GM12878 (cell line): ENCODE measurements at places on chromosomes 7 and 10. TPM values are rescaled to one million over a fixed set of nuclear protein-coding genes. Genes with fewer than 3 reads are reported as not detected.
A peak's percentile ranks its signal among the peaks of the same experiment; 100 is the strongest.

The SLC13A1 gene
- polyA plus RNA-seq = not detected in 2 replicates

The EGFR gene
- polyA plus RNA-seq = not detected in 2 replicates

The PROSER2 gene
- not detected in 2 replicates for polyA plus RNA-seq

The STK31 gene
- 0.10 and 0.17 TPM in 2 replicates for polyA plus RNA-seq

The PON3 gene
- polyA plus RNA-seq = 1.4 and 1.8 TPM in 2 replicates

The ENKUR gene
- polyA plus RNA-seq = 0.16 and 0.19 TPM in 2 replicates

The SPAM1 gene
- polyA plus RNA-seq = not detected in 2 replicates

The MIOS gene
- 44.2 and 55.8 TPM in 2 replicates for polyA plus RNA-seq

GRCh38 chr10:114928818-114929217 lies 9.2 kb upstream of the TRUB1 start:
- no peak for DNase-seq

DNA sequence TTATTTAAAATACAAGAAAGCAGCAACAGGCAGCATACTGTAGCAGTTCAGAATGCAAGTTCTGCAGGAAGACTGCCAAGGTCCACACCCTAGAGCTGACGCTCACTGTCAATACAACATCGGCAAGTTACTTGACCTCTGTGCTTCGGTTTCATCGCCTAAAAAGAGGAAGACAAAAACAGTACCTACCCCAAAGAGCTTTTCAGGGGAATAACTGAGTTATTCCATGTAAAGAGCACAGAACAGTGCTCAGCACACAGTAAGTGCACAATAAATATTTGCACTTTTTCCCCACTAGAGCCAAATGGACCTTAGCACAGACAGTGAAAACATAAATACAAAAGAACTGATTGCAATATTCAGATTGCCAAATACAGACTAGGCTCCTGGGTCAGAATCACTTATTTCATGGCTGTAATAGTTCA lies 88.6 kb downstream of the USP6NL start:
- no peak for DNase-seq

- DNase-seq = no peak
These were observed 37.7 kb downstream of the ASB13 start for GRCh38 chr10:5628451-5629302.

DNA sequence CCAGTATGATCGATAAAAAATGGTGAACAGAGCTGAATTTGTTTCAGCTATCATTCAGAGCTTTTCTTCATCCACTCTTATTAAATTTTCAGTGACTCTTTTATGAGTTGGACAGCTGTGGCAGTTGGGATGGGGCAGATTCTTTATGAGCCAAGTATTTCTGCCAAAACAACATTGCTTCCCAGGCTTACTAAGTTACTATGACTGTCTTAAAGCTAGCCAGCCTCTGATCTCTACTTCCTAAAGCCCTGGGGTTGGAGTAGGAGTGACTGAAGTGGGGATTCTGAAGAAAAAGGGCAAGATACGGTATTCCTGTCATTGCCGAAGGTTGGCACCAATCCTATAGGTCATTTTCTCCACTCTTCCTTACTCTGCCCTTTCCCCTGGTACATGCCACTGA lies 12.7 kb downstream of the RPP30 start:
- no peak for DNase-seq

DNA sequence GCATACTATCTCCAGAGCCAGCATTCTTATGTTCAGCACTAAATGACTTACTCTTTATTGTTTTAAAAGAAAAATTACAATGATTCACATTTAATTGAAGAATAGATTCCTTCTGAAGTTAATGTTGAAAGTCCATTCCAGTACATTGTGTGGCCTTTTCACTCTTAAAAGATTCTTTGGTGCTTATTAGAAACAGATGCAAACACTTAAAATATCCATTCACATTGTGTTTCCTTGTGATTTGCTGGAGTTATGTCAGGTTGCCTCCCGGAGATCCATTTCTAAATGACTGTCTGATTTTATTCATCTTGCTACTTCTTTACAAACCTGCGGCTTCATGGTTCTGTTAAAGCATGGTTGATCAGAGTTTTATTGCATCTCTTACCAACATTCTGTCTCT lies 152.8 kb downstream of the FOXP2 start:
- no peak for DNase-seq

DNA sequence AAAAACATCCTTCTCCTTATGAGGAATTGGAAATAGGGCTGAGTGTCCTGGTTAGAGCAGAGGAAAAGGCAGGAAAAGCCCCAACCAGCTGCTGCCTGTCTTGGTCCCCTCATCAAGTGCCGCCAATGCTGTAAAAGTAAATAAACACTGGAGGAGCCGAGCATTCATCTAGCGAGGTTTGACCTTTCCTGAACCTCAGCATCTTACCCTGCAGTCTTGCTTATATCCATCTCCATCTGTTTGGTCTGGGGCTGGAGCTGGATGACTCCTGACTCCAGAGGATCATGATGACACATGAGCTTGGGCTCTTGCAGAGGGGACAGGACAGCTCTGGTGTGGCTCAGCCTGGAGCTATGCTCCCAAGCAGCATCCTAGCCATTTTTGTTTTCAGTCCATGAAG lies 501.1 kb downstream of the TNS3 start:
- DNase-seq = no peak

- DNase-seq = no peak
These were observed 195.4 kb downstream of the EBF3 start for GRCh38 chr10:129768437-129769355.

DNA sequence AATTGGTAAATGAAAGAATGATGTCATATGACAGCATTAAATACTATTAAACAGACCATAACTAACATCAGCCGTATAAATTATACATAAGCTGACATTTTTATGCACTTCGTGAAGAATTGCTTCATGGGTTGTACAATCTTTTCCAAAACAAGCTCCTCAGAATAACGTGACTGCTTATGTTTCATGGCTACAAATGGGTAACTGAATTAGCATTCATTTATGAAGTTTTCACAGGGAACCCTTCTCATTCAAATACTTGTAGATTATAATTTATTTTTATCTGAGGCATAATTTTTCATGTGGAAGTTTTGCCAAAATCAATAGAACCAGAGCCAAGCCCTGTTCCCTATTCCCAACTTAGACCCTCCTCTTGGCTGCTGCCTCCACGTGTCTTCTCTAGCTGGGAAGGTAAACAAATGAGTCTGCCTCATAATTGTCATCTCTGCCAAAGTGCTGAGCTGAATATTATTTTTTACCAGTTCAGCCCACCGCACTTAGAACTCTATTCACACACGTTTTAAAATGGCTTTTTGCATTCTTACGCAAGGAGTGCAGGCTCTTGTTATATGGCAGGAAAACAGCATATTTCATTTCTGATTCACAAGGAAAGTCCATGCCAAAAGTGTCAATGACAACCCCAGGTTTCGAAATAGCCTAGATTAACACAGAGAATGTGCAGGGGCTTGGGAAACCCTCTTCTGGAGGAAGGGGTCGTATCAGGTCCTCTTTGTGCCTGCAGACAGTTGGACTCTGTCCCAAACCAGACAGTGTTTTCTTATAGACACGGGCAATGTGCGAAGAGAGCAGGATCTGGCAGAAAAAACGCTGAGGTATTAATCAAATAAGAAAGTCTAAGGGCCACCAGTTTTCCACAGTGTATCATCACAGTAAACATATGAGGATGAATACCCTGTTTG lies 370.7 kb upstream of the MGMT start:
- no peak for DNase-seq

DNA sequence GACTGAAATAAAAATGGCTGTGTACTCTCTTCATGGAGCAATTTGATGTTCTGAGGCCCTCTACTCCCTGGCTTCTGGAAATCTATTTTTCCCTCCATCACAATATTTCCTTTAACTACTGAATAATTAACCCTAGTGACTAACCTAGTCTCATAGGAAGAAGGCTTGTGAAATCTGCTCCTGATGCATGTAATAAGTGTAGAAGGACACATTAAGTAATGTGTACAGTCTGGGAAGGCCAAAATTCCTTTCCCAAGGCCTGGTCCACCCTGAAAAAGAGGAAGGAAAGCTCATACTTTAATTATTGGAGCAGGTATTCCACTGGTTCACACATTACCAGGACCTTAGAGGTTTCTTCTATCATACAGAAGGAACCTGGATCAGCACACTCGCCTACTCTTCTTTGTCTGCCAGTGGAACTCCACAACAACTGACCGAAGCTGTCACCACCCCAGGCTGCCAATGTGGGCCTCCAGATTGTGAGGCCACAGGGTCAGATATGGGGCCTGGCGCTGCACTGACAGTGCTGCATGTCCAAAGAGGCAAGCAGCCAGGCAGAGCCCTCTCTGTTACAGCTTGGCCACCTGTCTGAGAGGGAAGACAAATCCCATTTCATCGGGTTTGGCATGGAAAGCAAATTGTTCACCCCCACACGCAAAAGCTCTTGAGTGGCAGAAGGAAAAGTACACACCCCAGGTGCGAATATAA lies 54.4 kb upstream of the FAM133B start:
- no peak for DNase-seq

DNA sequence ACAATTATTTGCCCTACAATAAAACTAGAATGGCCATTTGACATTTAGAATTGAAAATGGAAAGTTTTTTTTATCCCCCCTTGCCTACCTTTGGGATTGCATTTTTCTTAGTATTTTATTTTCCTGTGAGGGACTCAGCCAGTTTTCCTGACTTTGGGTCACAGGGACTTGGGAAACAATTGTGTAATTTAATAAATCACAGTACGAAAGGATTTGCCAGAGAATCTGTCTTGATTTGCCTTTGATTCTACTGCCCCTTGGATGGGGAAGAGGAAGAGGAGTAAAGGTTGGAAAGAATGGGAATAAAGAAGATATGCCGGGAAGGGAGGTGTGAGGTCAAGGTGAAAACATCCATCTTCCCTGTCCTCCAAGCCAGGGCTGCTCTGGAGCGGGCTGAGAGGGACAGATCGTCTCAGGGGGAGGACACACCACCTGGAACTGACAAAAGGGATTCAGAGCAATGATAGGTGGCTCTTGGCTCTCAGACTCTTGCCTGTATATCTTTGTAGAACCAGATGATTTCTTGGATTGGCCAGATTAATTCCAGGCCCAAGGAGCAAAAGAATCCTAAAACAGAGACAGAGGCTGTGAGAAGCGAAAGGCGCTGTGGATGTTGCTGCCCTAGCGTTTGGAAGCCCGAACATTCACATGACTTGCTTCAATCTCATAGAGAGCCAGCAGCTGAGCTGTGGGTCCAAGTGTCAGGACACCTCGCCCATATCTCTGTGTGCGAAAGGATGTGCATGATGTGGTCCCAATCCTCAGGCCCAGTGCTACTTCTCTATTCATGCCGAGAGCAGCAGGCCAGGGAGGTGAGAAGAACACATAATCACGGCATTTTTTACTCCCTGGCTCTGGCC lies 50.3 kb upstream of the ZEB1 start:
- no peak for DNase-seq

DNA sequence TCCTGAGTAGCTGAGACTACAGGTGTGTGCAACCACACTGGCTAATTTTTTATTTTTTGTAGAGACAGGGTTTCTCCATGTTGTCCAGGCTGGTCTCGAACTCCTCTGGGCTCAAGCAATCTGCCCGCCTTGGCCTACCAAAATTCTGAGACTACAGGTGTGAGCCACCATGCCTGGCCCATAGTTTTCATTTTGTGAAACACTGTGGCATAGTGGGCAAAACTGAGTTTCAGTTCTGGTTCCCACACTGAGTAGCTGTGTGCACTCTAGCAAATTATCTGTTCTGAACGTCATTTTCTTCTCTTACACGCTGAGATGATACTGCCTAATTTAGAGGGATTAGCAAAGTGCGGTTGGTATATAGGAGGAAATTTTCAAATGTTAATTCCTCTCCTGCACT lies 13.5 kb downstream of the ATP5MK start:
- DNase-seq = peak; percentile 54

DNA sequence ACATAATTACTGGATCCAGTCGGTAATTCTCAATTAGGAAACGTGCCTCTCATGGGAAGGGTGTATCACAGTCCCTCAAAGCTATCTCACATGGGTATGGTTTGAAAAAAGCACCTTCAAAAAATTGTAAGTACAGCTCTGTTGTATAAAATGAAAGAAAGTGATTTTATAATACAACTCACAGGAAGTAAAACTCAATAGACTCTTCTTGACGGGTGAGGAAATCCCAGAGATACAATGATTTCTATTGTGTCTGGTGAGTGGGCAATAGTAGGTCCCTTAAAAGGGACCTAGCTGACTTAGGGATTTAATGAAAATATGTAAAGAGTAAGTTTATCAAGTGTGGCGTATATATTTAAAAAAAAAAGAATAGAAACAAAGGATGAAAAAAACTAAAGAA lies 27.0 kb downstream of the TASOR2 start:
- DNase-seq = no peak

DNA sequence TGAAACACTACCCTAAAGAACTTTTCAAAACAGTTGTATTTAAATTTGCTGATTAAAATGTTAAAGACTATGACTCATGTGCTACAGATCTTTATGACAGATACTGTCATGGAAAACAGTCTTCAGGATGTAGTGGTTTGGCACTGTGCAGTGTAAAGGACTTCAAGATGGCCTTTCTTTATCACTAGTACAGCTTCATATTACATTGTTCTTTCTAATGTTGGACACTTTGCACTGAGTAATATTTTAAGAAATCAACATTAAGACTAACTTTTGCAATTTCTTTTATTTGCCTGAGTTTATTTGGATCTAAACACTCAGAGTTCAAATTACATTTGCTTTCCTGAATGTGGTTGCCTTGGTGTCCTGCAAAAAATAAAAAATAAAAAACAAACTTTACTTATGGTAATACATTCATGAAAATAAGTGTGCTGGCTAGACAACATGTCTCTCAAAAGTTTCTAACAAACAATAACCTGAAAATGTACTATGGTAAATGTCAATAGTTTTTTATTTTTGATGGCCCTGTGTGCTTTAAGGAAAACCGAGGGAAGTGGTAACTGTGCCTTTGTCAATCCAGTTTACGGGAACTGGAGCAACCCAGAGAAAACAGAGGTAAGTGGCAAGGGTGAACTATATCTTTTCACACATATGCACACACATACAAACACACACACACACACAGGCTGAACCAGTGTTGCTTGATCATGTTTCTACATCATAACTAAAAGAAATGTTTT lies 85.9 kb upstream of the PLXDC2 start:
- DNase-seq = no peak

GRCh38 chr10:124231168-124232155 lies 138.1 kb upstream of the CHST15 start:
- DNase-seq = no peak

- no peak for DNase-seq
These were observed 37.8 kb downstream of the CLRN3 start for GRCh38 chr10:127854769-127855590.

DNA sequence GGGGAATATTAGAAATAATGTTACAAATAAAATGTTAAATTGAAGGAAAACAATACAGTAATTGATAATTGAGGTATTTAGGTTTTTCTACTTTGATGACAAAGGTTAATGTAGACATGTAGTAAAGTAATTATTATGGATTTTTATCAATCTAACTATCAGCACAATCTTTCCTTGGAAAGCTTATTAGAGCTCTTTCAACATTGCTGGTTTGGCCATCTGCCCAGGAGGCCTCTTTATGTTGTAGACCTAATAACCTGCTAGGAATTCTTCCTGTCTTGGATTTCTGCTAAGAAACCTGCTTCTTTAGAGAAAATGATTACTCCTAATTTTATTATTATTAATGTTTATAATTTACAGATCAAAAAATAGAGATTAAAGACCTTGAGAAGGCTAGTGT lies 78.9 kb downstream of the CHRM2 start:
- no peak for DNase-seq
